ENCODE measurements at places on chromosomes 5 and 9.

- no peak for DNase-seq
Measured at GRCh38 chr5:135032999-135033861, 798 bp downstream of the PITX1 start.

DNA sequence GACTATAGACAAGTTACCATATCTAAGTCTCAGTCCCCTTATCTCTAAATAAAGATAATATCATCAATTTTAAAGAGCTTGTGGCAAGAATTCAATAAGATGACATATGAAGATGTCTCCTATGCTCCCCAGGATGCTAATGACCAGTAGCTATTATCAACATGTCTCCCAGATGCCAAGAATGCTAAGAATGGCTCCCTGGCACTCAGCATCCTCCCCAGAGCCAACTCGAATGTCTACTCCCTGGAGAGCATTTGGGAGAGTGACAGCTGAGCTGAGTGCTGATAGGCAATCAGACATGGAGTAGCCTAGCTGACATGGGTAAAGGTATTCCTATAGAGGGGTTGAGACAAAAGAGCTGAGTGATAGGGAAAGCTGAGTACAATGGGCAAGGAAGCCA is 15.9 kb downstream of the P4HA2 start:
- DNase-seq, result no peak

DNA sequence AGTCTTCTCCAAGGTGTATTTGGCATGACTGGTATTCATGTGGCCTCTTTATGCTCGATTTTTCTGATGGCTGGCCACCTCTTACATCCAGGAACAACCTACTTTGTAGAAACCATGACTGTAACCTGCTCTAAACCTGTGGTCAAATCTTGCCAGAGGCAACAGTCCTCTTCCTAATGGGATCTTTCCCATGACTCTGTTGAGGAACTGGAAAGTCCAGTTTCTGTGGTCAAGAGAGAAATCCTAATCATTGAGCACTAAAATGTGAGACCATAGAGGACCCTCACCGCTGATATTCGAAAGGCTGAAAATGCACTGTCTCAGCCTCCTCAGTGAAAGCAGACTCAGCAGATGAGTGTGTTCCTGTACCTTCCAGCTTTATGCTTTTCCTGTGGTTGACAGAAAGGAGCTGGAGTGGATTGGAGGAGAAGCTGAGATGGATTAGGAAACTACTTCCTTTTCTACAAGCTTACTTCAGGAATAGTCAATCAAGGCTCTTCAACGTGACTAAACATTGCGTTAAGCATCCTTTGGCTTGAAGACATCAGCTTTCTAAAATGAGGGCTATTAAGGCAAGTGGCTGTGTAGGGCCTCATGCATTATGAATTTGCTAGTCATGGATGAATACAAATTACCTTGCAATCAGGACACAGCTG is 69.7 kb upstream of the DAPK1 start:
- DNase-seq, result no peak

DNA sequence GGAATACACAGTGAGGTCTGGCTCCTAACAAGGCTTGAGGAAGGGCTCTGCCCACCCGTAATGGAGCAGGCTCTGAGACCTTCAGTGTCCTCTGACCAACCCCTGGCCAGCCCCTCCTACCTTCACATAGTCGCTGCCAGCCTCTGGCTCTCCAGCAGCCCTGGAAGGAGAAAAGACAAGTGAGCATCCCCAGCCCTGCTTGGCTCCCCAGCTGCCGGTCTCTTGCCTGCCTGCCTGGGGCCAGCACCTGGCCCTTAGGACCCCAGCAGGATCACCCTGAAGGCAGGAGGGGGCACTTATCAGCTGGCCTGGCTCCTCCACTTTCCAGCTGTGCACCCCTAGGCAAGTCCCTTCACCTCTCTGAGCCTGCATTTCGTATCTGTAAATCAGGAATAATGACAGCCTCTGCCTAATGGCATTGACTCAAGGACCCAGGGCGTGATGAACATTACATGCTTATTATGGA is 16.9 kb downstream of the SH2D3C start:
- DNase-seq, result no peak

- no peak for DNase-seq
Measured at GRCh38 chr5:139903795-139904565, 108.4 kb downstream of the PSD2 start.

DNA sequence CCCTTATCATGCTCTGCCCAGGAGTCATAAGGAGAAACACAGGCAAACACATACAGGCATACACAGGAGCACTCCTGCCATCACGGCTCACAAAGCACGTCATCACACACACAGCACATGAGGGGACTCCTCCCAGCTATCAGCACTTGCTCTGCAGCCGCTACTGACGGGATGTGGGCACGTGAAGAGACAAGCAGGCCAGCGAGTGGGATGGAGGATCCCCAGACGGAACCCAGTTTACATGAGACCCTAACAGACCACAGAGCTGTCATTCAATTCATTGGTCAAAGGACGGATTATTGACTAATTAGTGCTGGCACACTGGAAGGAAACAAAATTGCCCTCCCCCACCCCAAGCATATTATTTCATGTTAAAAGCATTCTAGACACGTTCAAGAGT is 53.6 kb downstream of the SEMA4D start:
- no peak for DNase-seq

GRCh38 chr5:29016067-29016466 is 1977.7 kb upstream of the CDH9 start:
- no peak for DNase-seq

- DNase-seq, result no peak
Measured at GRCh38 chr5:80268916-80269315, 13.1 kb upstream of the SERINC5 start.

GRCh38 chr5:147359101-147359500 is 124.3 kb downstream of the STK32A start:
- DNase-seq, result no peak

- DNase-seq, result no peak
Measured at GRCh38 chr9:20557890-20558565, 64.3 kb downstream of the MLLT3 start.

- DNase-seq, result no peak
Measured at GRCh38 chr9:90299968-90300367, 342.7 kb downstream of the DIRAS2 start.

DNA sequence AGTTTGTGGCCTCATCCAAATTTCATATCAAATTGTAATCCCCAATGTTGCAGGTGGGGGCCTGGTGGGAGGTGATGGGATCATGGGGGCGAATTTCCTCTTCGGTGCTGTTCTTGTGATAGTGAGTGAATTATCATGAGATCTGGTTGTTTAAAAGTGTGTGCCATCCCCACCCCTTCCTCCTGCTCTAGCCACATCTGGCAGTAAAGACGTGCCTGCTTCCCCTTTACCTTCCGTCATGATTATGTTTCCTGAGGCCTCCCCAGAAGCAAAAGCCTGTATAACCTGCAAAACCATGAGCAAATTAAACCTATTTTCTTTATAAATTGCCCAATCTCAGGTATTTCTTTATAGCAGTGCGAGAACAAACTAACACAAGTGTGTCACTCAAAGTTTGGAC is 71.0 kb upstream of the MOCS2 start:
- no peak for DNase-seq

GRCh38 chr5:139863361-139863760 is 67.8 kb downstream of the PSD2 start:
- DNase-seq, result no peak

Data from stimulated activated CD8-positive, alpha-beta memory T cell treated with anti-CD3 and anti-CD28 coated beads, Interleukin-15, amount 100 ng/mL, for 48 hours (primary cell).